ENCODE measurements at places on chromosomes 4 and X.

DNA sequence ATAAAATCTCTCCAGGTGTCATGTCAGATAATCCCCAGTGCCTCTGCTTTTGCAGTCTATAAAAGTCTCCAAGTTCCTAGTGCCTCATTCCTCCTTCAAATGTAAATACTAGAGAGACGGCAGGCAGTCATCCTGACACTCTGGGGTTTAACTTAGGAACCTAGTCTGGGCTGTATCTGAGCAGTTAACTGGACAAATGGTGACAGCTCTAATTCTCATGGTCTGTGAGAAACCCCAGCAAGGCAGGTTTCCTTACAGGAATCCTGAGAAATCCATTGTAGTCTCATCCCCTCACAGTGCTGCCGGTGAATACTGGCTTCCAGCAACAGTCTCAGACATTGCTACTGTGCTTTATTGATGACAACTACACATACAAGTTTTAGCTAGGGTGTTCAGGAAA lies 246.8 kb downstream of the SNCA start:
- no peak for DNase-seq

GRCh38 chr4:186887752-186888151 lies 164.1 kb upstream of the FAT1 start:
- DNase-seq, result no peak

DNA sequence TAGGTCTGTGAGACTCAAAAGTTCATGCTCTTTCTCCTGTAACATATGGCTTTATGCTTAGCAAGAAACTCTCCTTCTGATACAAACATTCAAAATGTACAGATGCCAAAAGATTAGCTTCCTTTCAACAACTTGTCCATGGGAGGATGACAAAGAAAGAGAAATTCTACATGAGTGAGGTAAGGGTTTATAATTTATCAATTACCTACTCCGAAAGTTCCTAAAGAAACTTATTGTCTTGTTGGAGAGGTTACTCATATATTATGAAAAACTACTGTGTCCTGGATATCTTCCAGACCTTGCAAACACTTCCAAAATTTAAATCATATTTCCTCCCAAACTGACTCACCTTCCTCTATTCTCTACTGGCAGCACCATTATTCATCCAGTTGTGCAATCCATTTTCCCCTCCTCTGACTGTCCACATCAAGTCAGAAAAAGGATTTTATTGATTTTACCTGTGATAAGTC lies 65.1 kb downstream of the ENPEP start:
- DNase-seq, result no peak

- no peak for DNase-seq
Measured at GRCh38 chr4:146976145-146976544, 30.5 kb upstream of the TTC29 start.

- DNase-seq, result peak; percentile 4
Measured at GRCh38 chr4:2797545-2798305, 4.8 kb downstream of the SH3BP2 start.

GRCh38 chr4:147913137-147913536 lies 181.2 kb downstream of the ARHGAP10 start:
- DNase-seq, result no peak

DNA sequence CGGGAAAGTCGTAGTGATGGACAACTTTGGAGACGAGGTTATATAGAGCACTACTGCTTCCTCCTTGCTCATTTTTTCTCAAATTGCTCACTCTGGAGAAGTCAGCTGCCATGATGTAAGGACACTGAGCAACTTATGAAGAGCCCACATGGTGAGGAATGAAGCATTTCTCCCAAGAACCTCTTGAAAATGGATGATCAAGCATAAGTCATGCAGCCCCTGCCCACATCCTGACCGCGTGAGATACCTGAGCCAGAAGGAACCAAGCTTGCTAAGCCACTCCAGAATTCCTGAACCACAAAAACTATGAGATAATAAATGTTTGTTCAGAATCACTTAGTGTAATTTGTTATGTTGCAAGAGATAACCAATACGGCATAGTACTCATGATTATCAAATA lies 42.8 kb downstream of the PDE5A start:
- no peak for DNase-seq

GRCh38 chr4:174591243-174592021 lies 69.1 kb upstream of the HPGD start:
- no peak for DNase-seq

DNA sequence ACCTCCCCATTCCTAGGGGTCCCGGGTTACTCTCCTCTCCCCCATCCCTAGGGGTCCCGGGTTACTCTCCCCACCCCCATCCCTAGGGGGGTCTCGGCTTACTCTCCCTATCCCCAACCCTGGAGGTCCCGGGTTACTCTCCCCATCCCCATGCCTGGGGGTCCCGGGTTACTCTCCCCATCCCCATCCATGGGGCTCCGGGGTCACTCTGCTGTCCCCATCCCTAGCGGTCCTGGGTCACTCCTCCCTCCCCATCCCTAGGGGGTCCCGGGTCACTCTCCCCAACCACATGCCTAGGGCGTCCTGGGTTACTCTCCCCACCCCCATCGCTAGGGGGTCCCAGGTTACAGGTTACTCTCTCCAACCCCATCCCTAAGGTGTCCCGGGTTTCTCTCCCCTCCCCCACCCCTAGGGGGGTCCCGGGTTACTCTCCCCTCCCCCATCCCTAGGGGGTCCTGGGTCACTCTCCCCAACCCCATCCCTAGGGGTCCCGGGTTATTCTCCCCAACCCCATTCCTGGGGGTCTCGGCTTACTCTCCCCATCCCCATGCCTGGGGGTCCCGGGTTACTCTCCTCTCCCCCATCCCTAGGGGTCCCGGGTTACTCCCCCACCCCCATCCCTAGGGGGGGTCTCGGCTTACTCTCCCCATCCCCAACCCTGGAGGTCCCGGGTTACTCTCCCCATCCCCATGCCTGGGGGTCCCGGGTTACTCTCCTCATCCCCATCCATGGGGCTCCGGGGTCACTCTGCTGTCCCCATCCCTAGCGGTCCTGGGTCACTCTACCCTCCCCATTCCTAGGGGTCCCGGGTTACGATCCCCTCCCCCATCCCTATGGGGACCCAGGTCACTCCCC lies 821 bp downstream of the ASMTL start:
- DNase-seq, result no peak

DNA sequence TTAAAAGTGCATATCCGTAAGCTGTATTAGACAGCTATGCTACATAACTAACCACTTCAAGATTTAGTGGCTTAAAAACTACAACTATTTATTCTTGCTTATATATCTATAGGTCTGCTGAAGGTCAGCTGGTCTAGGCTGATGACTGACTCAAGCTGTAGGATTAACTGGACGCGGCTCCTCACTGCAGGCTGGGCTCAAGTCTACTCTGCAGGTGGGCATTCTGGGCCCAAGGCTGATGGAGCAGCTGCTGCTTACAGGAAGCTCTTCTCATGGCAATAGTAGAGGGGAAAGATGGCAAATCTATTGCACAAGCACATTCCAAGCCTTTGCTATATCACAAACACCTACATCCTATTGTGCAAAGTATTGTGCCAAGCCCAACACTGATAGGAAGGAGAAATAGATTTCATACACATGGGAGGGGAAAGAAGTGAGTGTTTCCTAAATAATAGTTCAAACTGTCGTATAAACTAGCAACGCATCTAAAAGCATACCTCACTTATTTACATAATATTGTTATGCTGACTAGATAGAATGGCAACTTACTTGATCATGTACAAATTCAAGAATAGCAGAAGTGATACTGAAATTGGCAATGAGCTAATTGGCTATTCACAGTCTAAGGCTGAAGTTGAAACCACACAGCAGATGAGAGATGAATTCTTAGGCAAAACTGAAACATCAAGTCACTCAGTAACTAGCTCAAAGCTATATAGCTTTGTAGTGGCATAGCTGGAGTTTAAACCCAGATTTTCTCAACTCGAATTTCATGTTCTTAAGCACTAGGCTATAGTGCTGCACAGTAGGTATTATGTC lies 263.8 kb downstream of the NKX6-1 start:
- DNase-seq, result no peak

DNA sequence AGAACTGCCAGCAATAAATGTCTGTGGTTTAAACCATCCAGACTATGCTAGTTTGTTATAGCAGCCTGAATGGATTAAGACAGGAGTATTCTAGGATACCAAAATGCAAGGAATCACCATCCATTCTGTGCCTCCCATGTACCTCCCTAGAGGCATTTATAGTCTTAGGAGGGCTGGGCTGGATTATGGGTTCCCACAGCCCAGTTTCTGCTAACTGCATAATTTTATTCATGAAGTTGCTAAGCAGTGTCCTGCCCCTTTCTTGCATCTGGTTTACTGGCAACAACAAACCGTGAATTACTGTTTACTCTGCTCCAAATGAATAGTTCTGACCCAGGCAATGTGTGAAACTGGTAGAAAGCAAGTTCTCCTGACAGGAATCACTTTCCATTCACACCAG lies 67.1 kb upstream of the PRKX start:
- DNase-seq, result no peak

GRCh38 chr4:89134775-89135319 lies 23.5 kb downstream of the TIGD2 start:
- DNase-seq, result no peak

DNA sequence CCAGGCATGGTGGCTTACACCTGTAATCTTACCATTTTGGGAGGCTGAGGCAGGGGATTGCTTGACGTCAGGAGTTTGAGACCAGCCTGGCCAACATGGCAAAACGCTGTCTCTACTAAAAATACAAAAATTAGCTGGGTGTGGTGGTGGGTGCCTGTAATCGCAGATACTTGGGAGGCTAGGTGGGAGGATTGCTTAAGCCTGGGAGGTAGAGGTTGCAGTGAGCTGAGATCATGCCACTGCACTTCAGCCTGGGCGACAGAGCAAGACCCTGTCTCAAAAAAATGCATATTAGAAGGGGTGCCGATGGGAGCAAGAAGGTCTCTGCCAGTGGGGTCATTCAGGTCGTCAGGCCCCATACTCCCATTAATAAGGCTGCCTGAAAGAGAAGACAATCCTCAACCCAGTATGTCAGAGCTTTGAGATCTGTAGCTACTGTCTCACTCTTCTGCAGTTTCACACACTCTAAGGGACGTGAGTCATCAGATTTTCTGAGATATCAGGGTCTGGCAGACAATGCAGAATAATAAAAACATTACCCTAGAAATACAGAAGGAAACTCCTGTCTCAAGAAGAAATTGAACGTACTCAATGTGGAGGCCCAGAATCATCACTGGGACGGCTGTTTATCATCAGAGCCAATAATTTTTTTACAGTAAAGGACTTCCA lies 176.7 kb upstream of the FAT1 start:
- DNase-seq, result no peak

DNA sequence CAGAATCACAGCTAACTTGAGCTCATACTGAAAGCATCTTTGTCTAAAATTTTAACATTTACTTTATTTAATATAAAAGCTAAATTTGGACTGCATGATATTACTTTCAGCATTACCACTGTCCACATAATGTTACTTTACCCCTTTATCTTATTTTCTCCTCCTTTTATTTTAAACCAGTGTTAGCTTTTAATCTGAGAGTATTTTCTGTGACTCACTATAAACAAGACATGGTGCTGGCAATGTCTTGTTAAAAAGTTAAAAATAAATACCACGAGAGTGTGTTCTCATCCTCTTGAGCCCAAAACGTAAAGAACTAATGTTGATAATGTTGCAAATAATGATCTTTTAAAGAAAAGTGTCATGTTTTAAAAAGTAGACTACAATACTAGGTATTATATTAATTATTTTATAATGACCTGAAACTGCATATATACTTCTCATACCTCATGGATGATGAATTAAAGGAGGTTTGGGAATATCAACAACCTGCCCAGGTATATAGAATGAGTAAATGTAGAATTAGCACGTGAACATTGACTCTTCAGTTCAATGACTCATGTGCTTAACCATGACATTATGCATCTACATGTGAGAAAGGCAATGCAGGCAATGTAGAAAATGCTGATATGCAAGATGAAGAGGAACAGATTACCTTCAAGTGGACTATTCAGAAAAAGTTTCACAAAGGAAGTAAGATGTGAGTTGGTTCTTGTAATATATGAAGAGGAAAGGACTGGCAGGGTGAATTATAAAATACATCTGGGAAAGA lies 454.1 kb upstream of the ADGRL3 start:
- no peak for DNase-seq

- DNase-seq, result no peak
Measured at GRCh38 chr4:24140892-24141291, 251.0 kb upstream of the PPARGC1A start.

All from activated T-helper 1 cell treated with anti-CD3 and anti-CD28 coated beads, Interleukin-2, amount 50 U/mL, for 16 hours (primary cell).